ENCODE measurements at places on chromosomes 5 and 9. TPM values are rescaled to one million over a fixed set of nuclear protein-coding genes. Genes with fewer than 3 reads are reported as not detected.

TMEM252 gene
- total RNA-seq, result not detected

RASGRF2 gene
- total RNA-seq, result 4.1 TPM

LHFPL2 gene
- 48.4 TPM for total RNA-seq

DCAF12 gene
- 34.3 TPM for total RNA-seq

ADAMTSL1 gene
- total RNA-seq, result 2.2 TPM

FAM221B gene
- total RNA-seq, result 0.14 TPM

CDC20B gene
- total RNA-seq, result 5.7 TPM

PCDHB2 gene
- total RNA-seq, result 4.4 TPM

PRDM9 gene
- not detected for total RNA-seq

IL4 gene
- not detected for total RNA-seq

TMEM215 gene
- 0.06 TPM for total RNA-seq

SEMA5A gene
- 23.4 TPM for total RNA-seq

IFNA13 gene
- not detected for total RNA-seq

SPATA31E1 gene
- total RNA-seq, result not detected

DAB2IP gene
- 75.0 TPM for total RNA-seq

FOXD4 gene
- 0.34 TPM for total RNA-seq

DRD1 gene
- 1.5 TPM for total RNA-seq

CCNI2 gene
- 0.74 TPM for total RNA-seq

PIP5K1B gene
- 28.2 TPM for total RNA-seq

MYORG gene
- 6.6 TPM for total RNA-seq

IL31RA gene
- total RNA-seq, result 0.21 TPM

LHX6 gene
- 3.2 TPM for total RNA-seq

ORM2 gene
- 0.77 TPM for total RNA-seq

TAS2R1 gene
- 0.85 TPM for total RNA-seq

SLC36A3 gene
- not detected for total RNA-seq

MBLAC2 gene
- total RNA-seq, result 4.6 TPM

GLIPR2 gene
- 112 TPM for total RNA-seq

OR13C4 gene
- not detected for total RNA-seq

ATG10 gene
- total RNA-seq, result 6.8 TPM

SPINK5 gene
- total RNA-seq, result 4.2 TPM

DND1 gene
- 0.60 TPM for total RNA-seq

GOLPH3 gene
- 81.4 TPM for total RNA-seq

CNTFR gene
- 1.8 TPM for total RNA-seq

OMD gene
- total RNA-seq, result 5.6 TPM

NIPSNAP3A gene
- total RNA-seq, result 49.5 TPM

CDX1 gene
- 0.43 TPM for total RNA-seq

ZNF883 gene
- total RNA-seq, result 2.2 TPM

CENPP gene
- 4.0 TPM for total RNA-seq

SHOC1 gene
- total RNA-seq, result 0.48 TPM

ITGA2 gene
- 36.1 TPM for total RNA-seq

TAF11L10 gene
- not detected for total RNA-seq

SLC6A19 gene
- total RNA-seq, result 0.06 TPM

CCNB1 gene
- total RNA-seq, result 4.4 TPM

OLFM1 gene
- total RNA-seq, result 24.8 TPM

PDLIM7 gene
- 124 TPM for total RNA-seq

KCNV2 gene
- total RNA-seq, result not detected

IL5 gene
- not detected for total RNA-seq

Measured in lung (tissue), 17 donors.